ENCODE measurements at places on chromosomes 7 and 10.

GRCh38 chr7:116736927-116737715, 65.1 kb downstream of the MET start:
- no peak for DNase-seq

DNA sequence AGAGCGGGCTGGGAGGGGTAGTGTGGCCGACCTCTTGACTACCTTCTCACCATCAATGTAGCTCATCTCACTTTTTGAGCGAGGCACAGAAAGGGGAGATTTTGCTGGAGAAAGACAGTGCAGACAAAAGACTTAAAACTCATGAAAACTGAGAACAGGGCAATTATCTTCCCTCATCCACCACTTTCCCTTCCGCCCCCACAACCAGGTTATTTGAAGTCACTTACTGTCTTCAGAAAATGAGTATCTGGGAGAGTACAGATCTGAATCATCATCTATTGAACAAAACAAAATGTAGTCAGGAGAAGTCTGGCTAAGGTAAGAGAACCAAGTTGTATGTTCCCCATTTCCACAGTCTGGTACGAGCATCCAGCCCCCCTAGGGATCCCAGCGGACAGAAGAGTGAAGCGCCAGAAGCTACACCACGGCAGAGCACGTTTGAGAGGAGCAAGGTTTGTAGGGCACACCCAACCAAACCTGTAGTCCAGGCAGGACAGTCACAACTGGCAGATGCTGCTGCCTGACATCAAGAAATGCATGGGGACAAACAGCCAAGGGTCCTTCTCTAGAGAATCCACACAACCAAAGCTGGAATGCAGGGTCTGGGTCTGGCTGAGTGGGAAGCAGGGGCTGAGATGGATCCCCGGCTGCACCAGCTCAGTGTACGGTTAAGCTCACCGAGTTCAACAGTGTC, 93.4 kb upstream of the PDLIM1 start:
- no peak for DNase-seq

DNA sequence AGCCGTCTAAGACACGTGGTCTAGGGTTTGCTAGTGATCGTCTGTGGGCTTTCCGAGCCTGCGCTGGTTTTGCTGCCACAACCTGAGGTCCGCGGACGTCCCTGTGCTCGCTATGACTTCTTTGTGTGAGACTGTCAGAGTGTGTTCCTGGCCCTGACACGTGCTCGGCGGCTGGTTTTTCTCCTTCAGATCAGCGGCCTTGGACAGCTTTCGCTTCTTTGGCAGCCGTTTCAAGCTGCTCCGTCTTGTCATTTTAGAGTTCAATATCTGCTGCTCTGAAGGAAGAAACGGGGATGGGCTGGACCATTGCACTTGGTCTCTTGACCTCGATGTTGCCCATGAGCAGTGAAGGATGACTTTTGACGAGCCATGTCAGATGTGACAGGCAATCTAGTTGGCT, 147.3 kb downstream of the MGMT start:
- DNase-seq: no peak

GRCh38 chr10:57098146-57098545, 737.1 kb upstream of the ZWINT start:
- no peak for DNase-seq

DNA sequence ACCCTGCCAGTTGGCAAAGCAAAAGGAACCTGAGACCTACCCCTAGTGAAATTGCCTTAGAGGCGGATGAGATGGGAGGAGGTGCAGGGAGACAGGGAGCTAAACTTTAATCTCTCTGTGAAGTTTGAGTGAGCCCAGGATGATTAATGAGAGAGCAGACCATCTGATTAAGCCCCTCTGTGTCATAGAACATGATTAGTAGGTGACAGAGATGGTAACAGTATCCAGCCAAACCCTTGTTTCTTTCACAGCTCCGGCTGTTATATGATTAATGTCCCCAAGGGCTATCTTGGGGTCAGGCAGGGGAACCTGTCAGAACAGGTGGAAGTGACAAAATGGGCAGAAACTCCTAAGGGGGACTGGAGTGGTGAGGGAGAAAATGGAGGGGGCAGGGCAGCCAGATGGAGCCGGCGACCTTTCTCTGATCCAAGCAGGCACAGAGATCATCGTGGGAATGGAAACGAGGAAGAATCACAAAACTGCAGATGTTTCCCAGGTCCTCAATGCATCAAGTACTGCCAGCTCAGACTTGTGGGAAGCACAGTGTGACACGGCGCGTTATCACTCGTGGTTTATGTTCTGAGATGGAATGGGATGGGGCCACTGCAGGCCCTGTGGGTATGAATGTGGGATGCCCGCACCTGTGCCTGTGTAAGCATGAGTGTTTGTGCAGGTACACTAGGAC, 684.2 kb downstream of the LRMDA start:
- DNase-seq: no peak

- DNase-seq: no peak
Measured at GRCh38 chr7:22356010-22356691, 803 bp downstream of the RAPGEF5 start.

DNA sequence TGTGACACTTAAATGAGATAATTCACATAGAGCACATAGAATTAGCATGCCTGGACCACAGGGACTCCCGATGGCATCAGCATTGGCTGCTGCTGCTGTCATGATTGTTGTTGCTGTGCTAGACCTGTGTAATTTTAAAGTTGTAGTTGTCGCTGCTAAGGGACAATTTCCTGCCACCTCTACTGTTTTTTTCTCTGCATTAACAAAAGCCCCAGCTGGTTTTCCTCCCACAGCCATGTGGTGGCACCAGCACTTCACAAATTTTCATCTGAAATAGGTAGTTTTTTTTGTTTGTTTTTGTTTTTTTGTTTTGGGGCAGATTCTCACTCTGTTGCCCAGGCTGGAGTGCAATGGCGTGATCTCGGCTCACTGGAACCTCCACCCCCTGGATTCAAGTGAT, 25.4 kb upstream of the PRXL2A start:
- peak; percentile 35 for DNase-seq

GRCh38 chr7:12436896-12437535, 33.4 kb upstream of the VWDE start:
- DNase-seq: no peak

DNA sequence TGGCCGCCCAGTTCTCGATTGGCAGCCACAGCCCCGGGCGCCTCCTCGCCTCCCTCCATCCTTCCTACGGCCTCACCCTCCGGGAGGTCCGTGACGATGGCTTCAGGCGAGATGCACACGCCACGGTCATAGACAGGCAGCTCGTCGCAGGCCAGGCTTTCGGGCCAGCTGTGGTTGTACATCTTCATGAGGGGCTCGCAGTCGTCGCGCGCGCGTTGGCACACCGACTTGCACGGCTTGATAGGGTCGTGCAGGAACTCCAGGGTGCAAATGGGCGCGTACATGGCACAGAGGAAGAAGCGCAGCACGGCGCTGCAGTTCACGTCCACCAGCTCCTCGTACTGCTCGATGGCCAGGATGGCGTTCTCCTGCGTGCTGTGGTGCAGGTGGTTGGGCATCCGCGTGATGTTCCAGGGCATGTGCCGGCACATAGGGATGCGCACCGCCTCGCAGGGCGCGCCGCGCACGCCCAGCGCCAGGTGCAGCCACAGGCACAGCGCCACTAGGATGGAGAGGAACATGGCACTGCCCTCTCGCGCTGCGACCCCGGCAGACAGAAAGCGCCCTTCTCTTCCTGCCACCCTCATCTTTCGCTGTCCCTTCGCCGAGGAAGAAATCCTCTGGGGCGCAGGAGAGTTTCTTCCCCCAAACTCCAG, 472 bp downstream of the SFRP4 start:
- no peak for DNase-seq

DNA sequence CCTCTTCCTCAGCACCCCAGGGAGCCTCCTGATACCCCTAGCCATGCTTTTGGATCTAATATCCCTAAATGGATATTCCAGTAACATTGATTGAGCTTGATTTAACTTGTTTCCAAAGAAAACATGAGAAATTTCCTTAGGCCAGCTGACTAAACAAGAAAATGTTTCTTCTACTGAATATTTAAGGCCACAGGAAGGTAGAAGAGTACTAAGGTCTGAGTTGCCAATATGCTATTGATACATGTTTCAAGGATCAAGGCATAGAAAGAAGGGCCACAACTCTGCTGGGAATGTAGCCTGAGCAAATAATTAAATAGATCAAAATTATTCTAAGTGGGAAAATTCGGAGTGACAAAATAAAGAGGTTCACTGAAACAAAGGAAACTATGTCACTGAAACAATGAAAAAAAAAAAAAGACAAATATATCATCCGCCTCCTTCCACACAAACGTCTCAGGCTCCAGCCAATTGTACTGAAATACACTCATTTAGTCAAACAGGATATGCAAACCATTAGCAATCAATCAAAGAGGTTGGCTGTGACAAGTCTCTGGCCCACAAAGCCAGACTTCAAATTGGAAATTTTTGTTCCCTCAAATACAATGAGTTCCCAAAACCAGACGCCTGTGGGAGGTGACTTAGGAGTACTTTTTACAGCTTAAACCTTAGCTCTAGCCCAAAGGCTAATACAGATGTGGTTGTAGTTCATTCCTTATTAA, 396.2 kb downstream of the HTR7 start:
- DNase-seq: no peak

DNA sequence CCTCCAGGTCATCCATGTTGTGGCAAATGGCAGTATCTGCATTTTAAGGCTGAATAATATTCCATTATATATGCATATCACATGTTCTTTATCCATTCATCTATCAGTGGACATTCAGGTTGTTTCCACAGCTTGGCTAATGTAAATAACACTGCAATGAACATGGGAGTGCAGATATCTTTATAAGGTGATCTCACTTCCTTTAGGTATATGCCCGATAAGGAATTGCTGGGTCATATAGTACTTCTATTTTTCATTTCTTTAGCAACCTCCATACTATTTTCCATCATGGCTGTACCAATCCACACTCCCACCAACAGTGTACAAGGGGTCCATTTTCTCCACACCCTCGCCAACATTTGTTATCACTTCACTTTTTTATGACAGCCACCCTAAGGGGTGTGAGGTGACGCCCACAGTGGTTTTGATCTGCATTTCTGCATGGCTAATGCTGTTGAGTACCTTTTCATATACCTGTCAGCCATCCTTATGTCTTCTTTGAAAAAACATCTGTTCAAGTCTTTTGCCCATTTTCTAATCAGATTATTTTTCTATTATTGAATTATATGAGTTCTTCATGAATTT, 18.9 kb downstream of the ABI1 start:
- DNase-seq: no peak

GRCh38 chr7:156650042-156650441, 9.5 kb downstream of the RNF32 start:
- DNase-seq: peak; percentile 7

DNA sequence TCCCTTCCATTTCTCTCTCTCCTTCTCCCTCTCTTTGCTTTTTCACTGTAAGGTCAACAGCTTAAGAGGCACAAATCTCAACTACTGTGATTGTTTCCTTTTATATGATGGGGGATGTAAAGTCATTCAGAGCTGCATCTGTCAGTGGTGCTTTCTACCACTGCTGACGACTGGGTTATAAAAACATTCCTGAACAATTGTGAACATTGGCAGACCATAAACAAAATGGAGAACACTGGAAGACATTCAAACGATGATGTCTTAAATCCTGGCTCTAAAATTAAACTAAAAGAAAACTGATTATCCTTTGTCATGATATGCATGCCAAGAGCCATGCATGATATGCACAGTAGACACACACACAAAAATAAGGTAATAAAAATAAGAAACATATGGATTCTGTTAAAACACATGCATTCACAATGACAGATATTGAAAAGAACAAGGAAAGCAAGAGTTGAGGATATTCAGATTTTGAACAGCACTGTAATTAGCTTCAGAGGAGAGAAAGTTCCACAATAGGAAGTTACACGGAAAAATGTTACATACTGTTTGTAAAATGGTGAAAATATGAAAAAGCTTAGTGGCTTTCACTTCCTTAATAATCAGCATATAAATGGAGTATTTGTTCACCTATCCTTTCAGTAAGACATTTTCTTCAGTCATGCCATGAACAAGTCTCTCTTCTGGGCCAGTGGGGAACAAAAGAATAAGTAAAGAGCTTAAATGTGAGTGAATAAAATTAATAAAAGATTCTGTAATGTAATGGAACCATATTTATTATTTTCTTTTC, 89.2 kb downstream of the RNLS start:
- peak; percentile 13 for DNase-seq

DNA sequence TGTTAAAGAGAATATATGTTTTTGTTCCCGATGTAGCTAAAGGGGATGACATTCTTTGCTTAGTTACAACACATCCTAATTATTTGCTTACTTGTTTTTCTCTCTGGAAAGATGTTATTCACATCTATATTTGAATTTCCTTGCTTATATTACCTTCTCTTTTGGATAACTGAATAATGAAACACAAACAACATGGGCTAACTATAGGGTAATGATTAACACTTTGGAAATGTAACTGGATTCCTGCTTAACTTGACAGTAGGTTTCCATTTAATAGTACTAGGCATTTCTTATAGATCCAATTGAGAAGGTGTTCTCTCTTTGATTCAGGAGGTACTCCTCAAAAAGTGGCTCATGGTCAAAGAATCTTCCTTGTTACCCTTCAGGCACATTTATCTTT, 141.1 kb downstream of the CCSER2 start:
- DNase-seq: no peak

DNA sequence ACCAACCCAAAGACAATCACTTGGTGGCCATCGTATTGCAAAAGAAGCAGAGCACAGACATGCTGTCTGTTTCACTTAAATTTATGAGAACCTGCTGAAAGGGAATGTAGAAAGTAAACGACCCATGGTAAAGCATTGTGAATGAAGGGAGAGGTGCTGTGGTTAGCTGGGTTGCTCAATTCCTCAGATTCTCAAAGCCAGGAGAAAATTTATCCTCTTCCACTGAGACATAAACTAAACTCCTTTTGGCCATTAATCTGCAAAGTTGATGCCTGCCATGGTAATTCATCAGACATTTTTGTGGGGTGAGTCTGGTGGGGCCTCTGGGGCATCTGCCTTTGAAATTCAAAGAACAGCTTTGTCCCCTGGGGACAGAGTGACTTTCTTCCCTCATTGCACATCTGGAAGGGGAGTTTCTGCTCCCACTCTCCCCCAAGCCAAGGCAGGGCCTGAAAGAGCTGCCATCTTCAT, 951.0 kb downstream of the LRMDA start:
- DNase-seq: peak; percentile 81

- DNase-seq: no peak
Measured at GRCh38 chr7:133025056-133025455, 56.8 kb downstream of the CHCHD3 start.

DNA sequence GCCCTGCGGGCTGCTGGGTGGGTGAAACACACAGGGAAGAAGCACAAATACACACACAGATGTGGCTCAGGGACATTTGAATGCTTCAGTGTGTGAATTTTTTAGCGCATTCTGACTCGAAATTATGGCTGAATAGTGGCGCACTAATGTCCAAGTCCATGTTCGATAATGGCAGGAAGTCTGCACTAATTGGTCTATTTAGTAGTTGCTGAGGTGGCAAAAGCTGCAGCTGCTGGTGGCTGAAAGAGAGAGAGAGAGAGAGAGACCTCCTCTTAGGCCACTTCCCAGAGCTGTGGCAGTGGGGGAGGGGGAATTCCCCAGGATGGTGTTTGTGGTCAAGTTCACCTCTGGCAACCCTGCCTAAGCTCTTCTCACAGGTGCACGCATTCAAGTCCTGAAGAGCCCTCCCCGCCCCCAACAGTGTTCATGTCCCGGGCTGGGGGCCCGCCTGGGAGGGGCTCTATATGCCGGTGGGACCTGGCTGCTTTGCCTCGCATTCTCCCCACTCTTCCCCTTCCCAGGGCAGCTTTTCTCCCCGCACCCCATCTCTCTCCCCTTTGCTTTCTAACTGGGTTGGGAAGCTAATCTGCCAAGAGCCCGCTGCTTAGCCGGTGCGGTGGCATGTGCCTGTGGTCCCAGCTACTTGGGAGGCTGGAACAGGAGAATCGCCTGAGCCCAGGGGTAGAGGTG, 6.0 kb upstream of the MNX1 start:
- DNase-seq: no peak

- no peak for DNase-seq
Measured at GRCh38 chr7:49037346-49038210, 113.2 kb downstream of the CDC14C start.

Data from HFFc6 (cell line).